ENCODE measurements at places on chromosomes 7 and 10.
A peak's percentile ranks its signal among the peaks of the same experiment; 100 is the strongest.

GRCh38 chr10:87860156-87860795 is 3.1 kb downstream of the KLLN start:
- DNase-seq: peak; percentile 64

DNA sequence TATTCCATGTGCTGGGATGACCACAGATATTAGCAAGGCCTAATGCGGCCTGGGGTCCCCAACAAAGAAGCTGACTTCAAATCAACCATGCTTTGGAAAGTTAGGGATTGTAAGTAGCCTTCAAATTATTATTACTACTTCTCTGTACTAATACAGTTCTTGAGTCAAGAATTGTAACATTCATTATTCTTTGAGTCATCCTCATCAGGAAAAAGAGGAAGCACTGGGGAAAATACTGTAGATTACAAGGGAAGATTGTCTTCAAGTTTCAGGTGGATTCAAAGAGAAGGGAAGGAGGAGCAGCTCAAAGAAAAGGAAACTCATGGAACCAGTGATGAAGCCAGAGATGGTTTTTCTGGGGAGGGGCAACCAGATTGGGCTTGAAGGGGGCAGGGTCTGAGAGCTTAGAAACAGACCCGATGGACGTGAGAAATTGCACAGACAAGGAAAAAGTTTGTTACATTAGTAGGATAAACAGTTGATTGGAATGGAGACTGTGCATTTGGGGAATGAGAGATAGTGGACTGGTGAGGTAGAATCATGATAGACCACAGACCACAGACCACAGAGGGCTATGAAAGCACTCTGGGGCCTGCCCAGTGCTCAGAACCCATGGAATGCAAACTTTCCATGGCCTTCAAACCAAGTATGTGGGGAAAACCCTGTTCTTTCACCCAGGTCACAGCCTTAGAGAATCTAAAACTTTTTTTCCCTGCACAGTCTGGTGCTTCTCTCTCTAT is 209.9 kb downstream of the ZNF365 start:
- no peak for DNase-seq

GRCh38 chr10:26626066-26626465 is 71.4 kb upstream of the PDSS1 start:
- no peak for DNase-seq

- no peak for DNase-seq
These were observed 116.0 kb downstream of the KMT2E start for GRCh38 chr7:105130048-105130447.

DNA sequence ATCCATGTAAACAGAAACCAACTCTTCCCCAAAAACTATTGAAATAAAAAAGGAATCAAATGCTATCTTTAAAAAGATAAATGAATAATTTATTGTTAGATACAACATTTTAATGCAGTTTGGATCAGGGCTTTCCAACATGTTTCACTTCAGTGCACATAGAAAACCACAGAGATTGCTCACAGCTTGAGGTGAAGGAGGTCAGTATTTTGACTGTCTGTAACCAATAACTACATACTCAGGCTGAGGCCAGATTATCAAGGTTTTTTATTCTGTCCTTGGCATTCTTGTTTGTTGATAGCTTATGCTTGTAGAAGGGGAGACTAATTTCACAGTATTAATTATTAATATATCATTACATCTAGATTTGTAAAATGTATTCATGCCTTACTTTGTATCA is 195.5 kb downstream of the PRKG1 start:
- no peak for DNase-seq

GRCh38 chr7:12210179-12211053 is 678 bp upstream of the TMEM106B start:
- peak; percentile 51 for DNase-seq

- no peak for DNase-seq
These were observed 3.1 kb downstream of the NACAD start for GRCh38 chr7:45085619-45086200.

- DNase-seq: no peak
These were observed 84.7 kb upstream of the C1QL3 start for GRCh38 chr10:16606421-16606820.

GRCh38 chr10:17981766-17982380 is 30.2 kb downstream of the SLC39A12 start:
- no peak for DNase-seq

GRCh38 chr7:118429141-118429540 is 204.6 kb downstream of the ANKRD7 start:
- DNase-seq: no peak

GRCh38 chr7:121204537-121204936 is 124.3 kb upstream of the WNT16 start:
- DNase-seq: no peak

GRCh38 chr7:29434380-29434768 is 129.3 kb upstream of the PRR15 start:
- no peak for DNase-seq

DNA sequence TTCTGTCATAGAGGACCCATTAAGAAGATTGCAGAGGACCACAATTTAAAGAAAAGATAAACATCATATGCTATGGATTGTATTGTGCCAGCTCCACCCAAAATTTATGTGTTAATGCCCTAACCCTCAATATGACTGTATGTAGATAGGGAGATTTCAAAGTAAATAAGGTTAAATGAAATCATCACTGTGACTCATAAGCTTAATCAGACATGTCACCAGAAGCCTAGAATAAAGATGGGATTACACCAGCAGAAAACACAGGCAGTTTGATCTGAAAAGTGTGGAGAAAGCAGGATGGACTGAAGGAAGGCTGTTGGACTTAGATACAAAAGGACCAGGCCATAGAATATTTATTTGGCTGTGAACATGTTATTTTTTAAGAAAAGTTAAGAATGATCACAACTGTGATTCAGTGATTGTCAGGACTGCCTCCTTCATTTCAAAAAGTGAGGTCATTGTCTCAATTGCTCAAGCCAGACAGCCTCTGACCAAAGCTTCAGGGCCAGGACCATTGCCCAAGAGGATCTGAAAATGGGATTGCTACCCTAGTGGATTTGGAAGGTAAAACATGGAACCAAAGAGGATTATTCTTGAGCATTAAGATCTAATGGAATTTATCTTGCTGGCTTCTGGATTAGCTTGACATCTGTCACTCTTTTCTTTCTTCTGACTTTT is 270.8 kb upstream of the POM121L12 start:
- DNase-seq: no peak

- no peak for DNase-seq
These were observed 26.2 kb upstream of the C10orf90 start for GRCh38 chr10:126696684-126697083.

- no peak for DNase-seq
These were observed 124.5 kb upstream of the KCTD7 start for GRCh38 chr7:66504131-66504530.

- no peak for DNase-seq
These were observed 102.7 kb downstream of the AGMO start for GRCh38 chr7:15459018-15459615.

GRCh38 chr7:138613630-138614029 is 87.5 kb downstream of the SVOPL start:
- DNase-seq: no peak

DNA sequence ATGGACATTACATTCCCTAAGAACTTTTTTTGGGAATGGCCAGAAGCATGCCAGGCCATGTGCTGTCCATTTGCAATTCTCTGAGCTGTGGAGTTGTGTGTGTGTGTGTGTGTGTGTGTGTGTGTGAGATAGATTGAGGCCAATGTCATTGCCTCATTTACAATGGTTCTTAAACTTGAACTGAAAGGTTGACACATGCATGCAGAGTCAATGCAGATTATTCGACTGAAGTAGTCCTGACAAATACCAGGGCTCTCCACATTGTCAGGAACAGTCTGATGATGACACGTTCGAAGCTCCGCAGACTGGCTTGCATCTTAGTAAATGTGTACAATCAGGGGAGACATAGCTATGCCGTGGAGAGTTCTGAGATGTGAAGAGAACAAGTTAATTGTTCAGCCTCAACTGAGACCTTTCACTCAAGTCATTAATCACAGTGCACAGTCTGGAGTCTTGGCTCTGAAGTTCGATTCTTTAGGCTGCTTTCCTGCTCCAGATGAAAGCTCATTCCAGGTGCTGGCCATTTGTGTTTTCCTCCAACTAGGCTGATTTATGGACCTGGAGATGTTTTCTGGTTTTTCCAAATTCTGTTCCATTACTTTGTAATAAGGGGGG is 921.9 kb downstream of the LRMDA start:
- DNase-seq: no peak

- no peak for DNase-seq
These were observed 50.9 kb downstream of the ANKMY2 start for GRCh38 chr7:16594676-16595075.

DNA sequence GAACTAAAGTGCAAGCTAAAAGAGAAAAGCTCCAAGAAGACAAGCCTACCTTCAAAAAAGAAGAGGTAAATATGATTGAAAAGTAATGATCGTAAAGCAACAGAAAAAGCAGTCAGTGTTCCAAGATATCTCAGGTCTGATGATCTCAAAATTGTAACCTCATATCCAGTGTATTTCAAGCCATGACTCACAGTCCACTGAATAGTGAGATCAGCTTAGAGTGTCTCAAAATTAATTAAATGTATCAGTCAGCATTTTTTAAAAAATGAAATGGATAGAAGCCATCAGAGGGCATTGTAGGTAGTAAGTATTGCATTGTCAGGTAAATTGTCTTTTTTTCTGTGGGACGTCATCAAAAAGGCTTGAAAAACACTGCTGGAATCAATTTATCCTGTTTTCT is 50.6 kb upstream of the AGBL3 start:
- no peak for DNase-seq

DNA sequence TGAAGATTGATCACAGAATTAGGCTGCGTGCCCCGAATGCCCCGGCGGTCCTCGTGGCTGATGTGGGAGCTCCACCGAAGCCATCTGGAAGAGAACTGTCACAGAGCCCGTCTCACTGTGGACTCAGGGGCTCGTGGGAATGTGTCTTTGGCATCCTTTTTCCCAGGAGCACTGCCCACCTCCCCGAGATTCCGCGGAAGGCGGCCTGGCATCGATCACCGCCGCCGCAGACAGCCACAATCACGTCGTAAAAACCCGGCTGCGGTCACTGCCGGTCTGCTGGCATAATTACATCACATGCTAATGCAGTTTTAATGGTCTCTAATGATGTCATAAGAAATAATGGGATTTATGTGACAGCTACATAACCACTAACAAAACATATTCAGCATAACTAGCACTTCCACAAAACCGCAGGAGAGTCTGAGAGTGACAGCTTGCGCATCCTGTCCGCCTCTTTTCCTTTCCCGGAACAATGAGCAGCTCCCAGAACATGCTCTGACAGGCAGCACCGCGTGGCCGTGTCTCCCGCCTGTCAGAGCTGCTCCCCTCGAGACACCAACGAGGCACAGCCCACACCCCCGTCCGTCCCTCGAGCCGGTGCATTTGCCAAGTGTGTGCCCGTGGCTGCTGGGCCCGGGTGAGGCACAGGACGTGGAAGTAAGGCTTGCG is 490.0 kb downstream of the PTPRN2 start:
- no peak for DNase-seq
